Fibroblast of lung (primary cell): ENCODE measurements at places on chromosomes 7 and 10. TPM values are rescaled to one million over a fixed set of nuclear protein-coding genes. Genes with fewer than 3 reads are reported as not detected.
A peak's percentile ranks its signal among the peaks of the same experiment; 100 is the strongest.

DNA sequence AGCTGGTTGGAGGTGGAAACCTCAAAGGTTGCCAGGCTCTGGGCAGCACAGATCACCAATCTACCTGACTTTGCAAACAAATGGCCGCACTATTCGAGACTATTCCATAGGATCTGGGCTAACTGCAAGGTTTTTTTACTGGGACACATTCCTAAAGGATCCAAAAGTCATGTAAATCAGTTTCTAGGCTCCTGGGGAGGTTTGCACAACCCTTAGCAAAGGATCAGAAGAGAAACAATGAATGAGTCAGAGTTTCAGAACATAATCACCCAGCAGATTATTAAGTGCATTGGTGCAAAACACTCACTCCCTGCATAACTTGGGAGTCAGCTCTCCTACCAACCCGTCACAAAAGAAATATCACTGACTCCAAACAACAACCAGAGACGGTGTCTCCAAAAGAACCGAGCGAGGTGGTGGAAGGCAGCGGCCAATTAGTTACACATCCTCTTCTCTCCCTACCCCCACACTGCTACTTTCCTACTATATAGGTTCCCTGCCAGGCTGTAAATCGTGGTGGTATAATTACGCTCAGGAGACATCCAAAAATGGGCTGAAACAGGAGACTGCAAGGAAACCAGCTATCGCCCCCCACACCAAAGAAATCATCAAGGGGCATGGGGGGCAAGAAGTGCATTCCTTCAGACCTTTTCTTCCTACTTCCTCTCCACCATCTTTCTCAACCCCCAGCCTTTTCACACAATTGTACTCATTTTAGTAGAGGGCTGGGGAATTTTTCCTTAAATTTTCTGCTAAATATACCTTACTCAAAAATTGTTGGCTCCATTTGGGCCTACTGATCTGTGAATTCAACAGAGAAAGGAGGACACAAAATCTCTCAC, 3.2 kb downstream of the UBE2H start:
- peak; percentile 88 for DNase-seq

- DNase-seq: no peak
These were observed 8.1 kb downstream of the SRGN start for GRCh38 chr10:69096045-69096444.

- DNase-seq: peak; percentile 80
These were observed 325.4 kb upstream of the SEMA3C start for GRCh38 chr7:81244224-81244623.

Gene HOXA1
- polyA plus RNA-seq: 0.58 and 0.83 TPM in 2 replicates

GRCh38 chr10:14056610-14057332, 274.0 kb downstream of the FRMD4A start:
- DNase-seq: peak; percentile 93

DNA sequence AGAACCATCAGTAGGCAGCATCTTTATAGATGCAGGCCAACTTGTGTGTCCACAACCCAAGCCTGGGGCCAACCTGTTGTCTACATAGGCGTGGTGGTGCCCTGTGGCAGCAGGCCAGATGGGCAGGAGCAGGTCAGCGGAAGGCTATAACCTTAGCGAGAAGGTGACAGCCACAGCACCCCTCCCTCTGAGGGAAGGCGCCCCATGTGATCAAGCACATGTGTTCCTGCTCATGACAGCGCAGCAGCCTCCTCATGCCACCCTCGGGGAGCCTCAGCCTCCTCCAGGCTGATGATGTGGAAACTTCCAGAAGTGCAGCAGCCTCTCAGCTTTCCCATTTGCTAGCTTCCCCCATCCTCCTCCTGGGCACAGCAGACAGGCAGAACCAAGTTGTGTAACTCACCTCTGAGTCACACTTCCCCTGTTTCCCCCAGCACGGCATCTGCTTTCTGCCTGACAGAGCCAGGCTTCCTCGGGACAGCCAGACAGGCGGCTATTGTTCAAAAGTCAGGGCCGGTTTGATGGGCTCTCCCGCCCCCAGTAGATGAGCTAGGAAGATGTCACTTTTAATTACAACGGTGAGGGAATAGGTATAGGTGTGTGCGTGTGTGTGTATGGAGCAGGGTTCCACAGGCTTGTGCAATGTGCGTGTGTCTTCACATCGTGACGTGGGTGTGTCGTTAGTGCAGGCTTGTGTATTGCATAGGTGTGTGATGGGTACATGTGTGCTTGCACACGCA, 312.0 kb upstream of the ZMIZ1 start:
- peak; percentile 96 for DNase-seq

Gene GDF10
- polyA plus RNA-seq: 6.2 and 16.2 TPM in 2 replicates

GRCh38 chr7:141617280-141617679, 66.1 kb downstream of the AGK start:
- DNase-seq: no peak

GRCh38 chr10:127498087-127498486, 51.0 kb upstream of the NPS start:
- DNase-seq: no peak

- DNase-seq: no peak
These were observed 18.7 kb downstream of the FAM25A start for GRCh38 chr10:87038786-87039185.

DNA sequence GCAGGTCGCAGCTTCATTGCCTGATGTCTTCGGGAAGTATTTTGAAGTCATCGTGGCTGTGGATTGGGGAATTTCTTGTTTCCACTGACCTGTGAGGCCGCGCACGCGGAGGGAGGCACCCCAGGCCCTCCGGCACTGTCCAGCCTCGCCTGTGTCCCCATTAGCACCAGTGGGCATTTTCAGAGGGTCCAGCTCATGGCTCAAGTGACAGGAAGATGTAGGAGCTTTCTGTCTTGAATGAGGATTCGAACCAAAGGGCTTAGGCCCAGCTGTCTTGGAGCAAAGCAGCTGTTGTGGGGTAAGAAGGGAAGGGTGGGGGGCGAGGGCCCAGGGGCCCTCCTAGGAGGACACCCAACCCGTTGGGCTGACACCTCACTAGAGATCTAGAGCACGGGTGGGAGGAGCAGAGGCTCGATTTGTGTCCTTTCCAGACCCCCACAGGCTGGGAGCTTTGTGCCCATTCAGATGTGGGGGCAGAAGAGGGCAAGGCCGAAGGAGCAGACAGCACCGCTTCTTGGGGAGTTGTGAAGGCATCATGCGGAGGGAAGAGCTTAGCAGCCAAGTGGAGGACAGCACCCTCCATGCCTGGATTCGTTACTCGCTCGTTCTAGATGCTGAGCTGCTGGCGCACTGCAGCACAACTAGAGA, 914 bp downstream of the ZNF37A start:
- no peak for DNase-seq

GRCh38 chr7:34430456-34430855, 227.6 kb upstream of the NPSR1 start:
- DNase-seq: peak; percentile 70

Gene COBL
- 0.07 and 0.10 TPM in 2 replicates for polyA plus RNA-seq

DNA sequence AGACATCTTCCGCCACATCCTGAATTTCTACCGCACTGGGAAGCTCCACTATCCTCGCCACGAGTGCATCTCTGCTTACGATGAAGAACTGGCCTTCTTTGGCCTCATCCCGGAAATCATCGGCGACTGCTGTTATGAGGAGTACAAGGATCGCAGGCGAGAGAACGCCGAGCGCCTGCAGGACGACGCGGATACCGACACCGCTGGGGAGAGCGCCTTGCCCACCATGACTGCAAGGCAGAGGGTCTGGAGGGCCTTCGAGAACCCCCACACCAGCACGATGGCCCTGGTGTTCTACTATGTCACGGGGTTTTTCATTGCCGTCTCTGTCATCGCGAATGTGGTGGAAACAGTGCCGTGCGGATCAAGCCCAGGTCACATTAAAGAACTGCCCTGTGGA, 1.9 kb downstream of the KCND2 start:
- DNase-seq: no peak

Gene AGBL3
- 0.56 and 0.78 TPM in 2 replicates for polyA plus RNA-seq
